NCI-H2081 treated with DMSO at 0.1 percent for 48 hours (cell line): ENCODE measurements at places on chromosomes 4 and X.

GRCh38 chrX:98067611-98068010 lies 1183.9 kb downstream of the RPA4 start:
- DNase-seq, result no peak

DNA sequence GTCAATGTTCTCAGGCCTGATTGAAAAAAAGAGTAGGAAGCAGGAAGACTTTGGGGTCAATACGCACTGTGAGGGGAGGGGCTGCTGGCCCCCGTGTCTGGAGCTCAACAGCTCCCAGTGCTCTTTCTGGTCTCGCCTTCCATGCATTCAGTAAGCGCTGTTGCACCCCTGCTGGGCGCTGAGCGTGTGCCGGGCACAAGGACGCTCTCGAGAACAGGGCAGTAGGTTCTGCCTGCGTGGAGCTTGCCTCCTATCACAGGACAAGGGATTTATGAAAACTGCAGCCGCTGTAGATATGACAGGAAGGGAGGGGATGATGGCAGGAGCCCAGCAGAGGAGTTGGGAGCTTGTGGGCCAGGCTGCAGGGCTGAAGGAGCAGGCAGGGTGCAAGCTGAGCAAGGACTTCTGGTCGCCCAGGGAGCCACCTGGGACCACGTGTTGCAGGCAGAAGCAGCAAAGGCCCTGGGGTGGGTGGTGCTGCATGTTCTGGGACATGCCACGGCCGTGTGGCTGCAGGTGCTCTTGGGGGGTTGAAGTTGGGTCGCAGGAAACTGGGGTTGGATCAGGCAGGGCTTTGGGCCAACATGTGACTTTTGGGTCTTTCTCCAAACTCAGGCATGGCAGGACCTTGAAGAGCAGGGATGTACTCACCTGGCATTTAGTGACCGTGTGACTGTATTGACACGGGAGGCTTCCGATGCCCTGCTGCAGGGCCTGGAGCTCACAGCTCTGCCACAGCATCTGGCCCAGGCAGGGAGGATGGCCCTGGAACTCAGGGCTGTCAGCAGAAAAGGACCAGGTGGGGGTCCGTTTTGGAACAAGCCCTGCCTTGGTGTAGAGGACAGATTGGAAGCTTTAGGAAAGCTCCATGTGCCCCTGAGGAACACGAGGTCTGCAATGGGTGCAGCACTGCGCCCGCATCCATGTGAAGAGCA lies 97.9 kb downstream of the CPZ start:
- no peak for DNase-seq

- no peak for DNase-seq
Measured at GRCh38 chrX:55697381-55697780, 20.2 kb upstream of the RRAGB start.

DNA sequence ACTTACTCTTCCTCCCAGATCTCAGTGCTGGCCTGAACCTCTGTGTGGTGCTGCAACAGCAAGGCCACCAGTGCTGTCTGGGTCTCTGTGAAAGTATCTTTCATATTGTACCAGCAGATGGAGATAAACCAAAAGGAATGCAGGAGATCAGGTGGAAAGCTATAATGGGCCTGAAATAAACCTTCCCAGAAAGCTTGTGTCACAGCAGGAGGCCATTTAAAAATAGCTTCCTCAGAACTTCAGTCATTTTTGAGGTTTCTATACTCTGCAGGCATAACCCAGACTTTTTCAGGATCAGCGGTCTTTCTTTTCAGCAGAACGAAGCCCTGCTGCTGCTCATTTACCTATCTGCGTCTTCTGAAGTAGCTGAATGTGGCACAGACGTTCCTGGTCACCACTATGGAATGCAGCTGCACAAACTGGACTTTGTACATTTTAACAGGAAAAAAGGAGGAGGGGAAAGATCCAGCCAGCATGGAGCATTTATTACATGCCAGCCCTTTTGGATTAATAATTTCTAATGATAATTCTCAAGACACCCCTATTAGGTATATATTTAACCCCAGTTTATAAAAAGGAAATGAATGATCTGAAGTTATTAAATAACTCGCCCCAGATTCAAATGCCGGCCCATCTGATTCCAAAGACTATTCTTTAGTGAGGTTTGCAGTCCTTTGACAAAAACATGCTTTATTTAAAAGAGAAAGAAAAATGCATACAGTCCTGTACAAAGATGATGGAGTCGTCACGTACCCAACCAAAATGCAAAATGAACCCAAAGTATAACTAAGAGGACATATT lies 119.7 kb downstream of the NFKB1 start:
- no peak for DNase-seq

DNA sequence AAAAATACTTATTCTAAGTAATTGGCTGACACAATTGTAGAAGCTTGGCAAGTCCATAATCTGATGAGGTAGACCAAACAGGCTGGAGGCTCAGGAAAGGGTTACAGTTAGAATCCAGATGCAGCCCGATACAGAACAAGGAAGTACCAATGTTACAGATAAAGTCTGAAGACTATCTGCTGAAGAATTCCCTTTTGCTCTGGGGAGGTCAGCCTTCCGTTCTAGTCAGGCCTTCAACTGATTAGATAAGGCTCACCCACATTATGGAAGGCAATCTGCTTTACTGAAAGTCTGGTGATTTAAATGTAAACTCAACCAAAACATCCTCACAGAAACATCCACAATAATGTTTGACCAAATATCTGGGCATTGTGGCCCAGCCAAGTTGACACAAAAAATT lies 7.4 kb upstream of the DYNLT3 start:
- no peak for DNase-seq

DNA sequence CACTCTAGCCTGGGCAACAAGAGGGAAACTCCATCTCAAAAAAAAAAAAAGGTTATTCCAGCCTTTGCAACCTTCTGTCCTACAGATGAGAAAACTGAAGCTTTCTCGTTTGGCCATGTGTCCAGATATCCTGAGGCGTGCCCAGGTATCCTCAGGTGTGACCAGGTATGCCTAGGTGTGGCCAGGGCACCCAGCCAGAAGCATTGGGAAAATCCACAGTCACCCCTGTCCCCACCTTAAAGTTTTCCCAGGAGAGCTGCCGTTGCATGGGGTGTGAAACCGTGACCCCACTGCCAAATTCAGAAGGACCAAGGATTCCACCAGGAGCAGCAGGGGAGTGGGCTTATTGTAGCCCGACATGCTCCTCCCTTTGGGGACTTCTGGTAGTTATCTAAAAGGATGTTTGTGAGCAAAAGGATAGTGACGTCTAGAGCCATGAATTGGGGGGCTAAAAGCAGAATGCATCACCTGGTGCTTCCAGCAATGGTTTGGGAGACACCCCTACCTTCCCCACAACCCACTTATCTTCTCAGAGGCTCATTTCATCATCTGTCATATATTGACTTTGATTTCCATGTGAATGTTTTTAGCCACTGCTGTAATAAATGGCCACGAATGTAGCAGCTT lies 4.0 kb upstream of the DHRSX start:
- no peak for DNase-seq

GRCh38 chr4:102625232-102625930 lies 124.2 kb downstream of the NFKB1 start:
- DNase-seq, result no peak

GRCh38 chrX:126165721-126166461 lies at the start of gene DCAF12L2:
TSS of gene DCAF12L2 (minus strand) at chrX:126166289. CDS start at chrX:126165924, 365 bp downstream.
- DNase-seq, result no peak

DNA sequence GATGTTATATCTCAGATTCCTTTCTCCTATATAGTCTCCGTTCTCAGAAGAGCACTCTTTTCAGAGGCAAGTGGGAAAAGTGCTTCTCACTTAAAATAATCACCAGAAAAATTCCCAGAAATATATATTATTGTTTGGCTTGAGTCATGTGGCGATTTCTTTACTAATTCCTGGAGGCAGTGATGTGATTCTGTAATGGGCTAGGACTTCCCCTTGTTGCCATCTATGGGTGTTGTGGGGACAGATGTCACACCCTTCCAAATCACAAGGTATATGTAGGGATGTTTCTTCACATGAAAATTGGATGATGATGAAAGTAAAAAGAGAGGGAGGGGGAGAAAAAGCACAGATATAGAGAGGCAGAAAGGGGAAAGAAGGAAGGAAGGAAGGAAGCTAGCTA lies 553.4 kb downstream of the PPP4R3C start:
- DNase-seq, result no peak

- no peak for DNase-seq
Measured at GRCh38 chrX:115260330-115260729, 26.4 kb upstream of the LRCH2 start.

- peak; percentile 46 for DNase-seq
Measured at GRCh38 chr4:88843067-88843685, 145.5 kb upstream of the NAP1L5 start.

DNA sequence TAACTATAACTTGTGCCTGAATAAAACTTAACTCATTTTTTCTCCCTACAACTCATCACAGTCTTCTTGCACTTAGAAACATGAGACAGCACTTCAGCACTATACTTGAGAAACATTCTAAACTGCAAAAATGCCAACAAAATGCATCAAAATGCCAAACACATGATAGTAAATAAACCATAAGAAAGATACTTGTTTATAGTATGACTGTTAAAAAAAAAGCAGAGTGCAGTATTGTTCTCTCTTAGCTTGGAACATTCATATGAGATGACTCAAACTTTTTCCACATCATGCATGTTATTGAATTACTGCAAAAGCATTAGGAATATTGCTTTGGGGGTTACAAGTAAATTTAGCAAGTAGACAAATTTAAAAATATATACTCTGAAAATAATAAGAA lies 135.7 kb upstream of the ANXA10 start:
- no peak for DNase-seq

DNA sequence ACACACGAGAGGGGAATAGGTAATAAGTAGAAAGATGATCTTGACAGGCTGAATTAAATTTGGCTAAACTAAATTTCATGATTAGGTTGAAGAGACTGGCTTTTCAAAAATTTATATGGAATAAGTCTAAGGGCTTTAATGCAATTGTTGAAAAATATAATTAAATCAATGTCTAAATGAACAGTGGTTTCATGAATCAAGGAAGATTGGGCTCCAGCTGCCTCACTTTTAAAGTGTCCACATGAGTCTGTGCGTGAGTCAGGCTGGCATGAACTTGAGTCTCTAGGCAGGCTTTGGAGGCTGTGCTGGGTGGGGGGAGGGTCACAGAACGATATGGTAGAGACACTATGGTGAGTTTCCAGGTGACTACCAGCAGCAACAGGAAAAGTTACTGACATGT lies 111.9 kb downstream of the SORBS2 start:
- no peak for DNase-seq

DNA sequence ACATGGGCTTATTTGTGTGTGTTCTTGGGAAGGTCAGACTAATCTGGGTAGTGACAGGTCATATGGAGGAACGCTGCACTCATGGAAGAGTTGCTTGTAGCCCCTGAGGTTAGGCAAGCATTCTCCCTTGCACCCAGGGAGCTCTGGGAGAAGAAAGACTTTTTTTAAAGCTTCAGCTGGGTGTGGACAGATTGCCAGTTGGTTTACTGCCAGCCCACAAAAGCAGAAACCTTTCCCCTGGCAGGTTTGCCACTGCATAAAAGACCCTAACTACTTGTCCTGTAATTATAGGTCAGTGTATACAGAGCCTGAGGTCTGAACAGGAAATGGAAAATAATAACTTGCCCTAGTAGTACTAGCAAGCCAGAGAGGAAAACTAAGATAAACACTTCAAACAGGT lies 7.4 kb upstream of the NFKB1 start:
- peak; percentile 30 for DNase-seq

- no peak for DNase-seq
Measured at GRCh38 chr4:111631215-111631999, 513.8 kb upstream of the FAM241A start.
